ENCODE measurements at places on chromosomes 11 and 22.

GRCh38 chr22:38974826-38975175 is 7.3 kb upstream of the APOBEC3B start:
- DNase-seq, result no peak

DNA sequence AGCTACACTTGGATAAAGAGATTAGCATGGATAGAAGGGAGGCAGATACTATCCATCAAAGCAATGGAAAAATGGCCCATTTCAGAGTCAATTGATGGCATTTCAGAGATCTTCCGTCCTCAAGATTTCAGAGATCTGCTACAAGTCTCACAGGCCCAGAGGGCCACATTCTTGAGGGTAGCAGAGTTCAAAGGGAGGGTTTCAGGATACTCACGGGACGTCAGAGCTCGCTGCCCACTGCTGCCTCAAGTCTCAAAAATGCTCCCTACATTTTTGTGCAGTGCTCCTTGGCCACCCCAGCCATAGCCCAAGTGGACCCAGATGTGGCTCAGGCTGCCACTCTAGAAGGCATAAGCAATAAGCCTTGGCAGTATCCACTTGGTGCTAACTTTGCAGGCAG is 24.9 kb downstream of the RTL6 start:
- DNase-seq, result no peak

GRCh38 chr11:74638869-74639268 is 46.5 kb downstream of the POLD3 start:
- DNase-seq, result no peak

DNA sequence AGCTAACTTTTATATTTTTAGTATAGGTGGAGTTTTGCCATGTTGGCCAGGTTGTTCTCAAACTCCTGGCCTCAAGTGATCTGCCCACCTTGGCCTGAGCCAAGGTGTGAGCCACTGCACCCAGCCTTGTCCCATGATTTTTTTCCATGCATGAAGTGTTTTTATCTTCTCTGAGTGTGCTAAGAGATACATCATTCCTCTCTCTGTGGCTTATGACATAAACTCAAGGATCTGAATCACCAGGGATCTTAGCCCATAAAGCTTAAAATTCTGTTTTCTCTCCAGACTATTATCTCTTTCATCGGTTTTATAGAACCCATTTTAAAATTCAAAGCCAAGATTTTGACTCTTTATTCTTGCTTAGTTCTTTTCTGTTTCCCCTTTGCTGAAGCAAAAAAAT is 48.4 kb upstream of the C11orf58 start:
- no peak for DNase-seq

GRCh38 chr11:78164471-78164870 is 24.0 kb downstream of the KCTD21 start:
- DNase-seq, result no peak

DNA sequence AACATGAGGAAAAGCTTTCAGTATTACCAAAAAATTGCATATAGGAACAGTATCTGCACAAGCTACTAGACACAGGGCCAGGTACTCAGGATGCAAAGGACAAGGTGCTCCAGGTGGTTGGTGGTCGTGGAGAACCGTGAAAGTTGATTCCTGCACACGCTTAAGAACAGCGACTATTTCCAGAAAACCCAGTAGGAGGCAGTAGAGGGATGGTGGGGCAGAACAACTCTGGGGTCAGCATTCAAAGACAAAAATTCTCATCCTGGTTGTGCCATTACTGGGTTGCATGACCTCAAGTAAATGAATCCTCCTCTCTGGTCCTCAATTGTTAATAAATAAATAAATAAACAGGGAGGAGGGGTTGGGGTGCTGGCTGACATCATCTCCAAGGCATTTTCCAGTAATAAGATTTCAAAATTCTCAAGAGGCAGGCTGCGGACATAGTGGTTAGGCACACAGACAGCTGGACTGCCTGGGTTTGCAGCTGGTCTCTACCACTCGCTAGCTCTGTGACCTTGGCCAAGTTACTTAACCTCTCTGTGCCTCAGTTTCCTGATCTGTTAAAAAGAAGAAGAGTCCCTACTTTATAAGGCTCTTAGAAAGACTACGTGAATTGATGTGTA is 89.6 kb downstream of the ISX start:
- DNase-seq, result no peak

GRCh38 chr11:78417175-78417887 is at the start of gene GAB2:
GAB2 (minus strand) TSS chr11:78417820; CDS start chr11:78417720, 100 bp downstream.
- DNase-seq, result no peak

DNA sequence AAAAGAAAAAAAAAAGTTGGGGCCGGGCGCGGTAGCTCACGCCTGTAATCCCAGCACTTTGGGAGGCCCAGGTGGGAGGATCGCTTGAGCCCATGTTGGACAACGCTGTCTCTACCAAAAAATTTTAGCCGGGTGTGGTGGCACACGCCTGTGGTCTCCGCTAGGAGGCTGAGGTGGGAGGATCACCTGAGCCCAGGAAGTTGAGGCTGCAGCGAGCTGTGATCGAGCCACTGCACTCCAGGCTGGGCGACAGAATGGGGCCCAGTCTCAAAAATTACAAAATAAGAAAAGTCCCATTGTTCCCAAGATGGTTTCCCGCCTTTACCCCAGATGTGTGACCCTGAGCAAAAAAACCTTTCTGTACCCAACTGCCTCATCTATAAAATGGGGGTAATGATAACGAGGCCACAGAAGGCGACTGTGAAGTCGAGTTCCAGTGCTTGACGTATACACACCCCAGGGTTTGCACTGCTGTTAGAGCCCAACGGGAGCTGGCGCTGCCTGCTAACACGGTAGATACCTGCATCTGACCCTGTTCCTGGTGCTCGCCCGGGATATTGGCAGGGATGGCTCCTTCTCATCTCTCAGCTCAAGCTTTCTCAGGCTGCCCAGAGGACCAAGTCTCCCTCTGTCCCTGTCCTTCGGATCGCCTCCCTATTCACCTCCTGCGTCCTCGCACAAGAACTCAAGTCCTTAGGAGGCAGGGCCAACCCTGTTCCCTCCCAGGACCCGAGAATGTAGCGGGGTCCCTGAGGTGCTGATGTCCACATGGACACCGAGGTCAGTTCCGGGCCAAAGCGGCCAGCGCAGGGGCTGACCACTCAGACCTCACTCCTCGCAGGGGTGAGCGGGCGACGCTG is 1.1 kb upstream of the RPLP2 start:
- DNase-seq, result no peak

DNA sequence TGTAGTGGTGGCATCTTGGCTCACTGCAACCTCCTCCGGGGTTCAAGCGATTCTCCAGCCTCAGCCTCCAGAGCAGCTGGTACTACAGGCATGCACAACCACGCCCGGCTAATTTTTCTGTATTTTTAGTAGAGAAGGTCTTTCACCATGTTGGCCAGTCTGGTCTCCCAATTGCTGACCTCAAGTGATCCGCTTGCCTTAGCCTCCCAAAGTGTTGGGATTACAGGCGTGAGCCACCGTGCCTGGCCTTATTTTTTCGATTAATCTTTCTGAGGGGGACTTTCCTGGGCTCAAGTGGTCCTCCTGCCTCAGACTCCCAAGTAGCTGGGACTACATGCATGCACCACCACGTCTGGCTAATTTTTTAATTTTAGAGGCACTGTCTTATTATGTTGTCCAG is 5.6 kb downstream of the SNU13 start:
- DNase-seq, result no peak

GRCh38 chr22:44924098-44924497 is 85.7 kb downstream of the PHF21B start:
- no peak for DNase-seq

DNA sequence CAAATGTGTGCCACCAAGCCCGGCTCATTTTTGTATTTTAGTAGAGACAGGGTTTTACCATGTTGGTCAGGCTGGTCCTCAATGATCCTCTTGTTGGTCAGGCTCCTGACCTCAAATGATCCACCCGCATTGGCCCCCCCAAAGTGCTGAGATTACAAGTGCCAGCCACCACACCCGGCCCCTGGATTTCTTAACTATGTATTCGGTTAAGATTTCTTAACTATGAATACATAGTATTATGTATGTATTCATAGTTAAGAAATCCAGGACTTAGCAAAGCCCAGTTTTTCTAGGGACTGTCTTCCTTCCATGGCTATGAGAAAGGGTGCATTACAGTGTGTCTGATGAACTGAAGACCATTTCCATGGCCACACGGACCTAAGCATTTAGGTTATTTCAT is 1.7 kb downstream of the C11orf91 start:
- no peak for DNase-seq

DNA sequence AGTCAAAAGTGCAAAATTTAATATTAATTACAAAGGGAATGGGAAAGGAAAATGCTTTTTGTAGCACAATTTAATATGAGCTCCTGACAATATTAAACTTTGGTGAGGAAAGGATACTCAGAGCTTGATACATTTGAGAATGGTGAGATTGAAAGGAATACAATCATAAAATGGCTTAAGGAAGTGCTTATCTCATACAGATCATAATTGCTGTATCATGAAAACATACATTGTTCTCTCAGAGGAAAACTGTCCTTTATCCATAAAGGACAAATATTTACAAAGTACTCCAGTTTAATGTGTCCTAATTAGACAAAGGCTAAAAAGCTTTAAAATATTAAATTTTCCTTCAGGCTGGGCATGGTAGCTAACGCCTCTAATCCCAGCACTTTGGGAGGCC is 260.4 kb downstream of the TMEM135 start:
- no peak for DNase-seq

DNA sequence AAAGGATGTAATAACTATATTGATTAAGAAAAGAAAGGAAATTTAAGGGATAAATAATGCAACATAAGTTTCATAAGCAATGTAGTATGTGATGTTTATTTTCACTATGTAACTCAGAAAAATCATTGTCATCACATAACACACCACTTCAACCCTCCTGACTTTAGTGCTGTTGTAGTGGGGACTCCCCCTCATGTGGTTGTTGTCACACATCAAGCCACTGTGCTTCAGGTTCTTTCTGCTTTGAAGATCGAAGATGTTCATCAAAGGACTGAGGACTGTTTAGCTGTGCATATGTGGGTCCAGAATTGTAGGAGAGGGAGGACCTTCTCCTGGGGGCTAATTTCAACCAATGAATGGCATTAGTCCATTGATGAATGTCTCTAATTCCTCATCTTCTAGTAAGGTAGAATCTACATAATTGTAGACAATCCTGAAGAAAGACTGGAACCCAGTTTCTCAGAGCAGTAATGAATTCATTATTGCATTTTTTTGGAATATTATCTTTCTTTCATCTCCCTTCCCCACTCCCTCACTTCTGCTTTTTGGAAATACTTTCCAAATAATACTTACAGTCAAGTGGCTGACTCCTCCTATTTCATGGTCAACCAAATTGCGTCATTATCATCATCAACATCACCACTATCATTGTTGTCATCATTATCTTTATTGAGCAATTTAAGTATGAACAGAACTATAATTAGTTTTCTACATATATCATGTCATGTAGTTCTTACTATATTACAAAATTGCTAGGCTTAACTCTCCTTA is 9.8 kb upstream of the CARD16 start:
- no peak for DNase-seq

DNA sequence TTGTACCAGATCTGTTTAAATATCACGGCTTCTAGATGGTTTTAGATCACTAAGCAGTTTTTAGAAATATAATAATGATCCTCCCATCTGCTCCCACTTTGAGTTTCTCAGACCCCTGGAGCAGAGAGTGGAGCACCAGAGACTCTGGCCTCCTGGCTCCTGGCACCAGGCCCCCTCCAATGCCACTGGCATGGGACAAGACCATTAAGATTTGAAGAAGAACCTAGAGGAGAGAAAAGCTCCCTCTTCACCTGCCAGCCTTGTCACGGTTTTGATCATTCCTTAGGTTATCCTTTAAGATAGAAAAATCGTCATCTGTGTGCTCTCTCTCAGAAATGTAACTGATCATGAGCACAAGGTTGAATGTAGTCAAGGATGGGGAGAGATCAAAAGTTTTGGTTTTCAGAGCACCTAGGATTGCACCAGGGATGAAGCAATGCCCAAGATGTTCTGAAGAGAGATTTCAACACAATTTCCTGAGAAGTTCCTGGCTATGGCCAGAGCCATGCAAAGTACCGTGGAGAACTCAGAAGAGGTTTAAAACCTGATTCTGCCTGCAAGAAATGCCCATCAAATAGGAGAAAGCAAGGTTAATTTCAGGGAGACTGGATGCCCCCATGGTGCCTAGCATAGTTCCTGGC is 22.2 kb downstream of the IL10RA start:
- DNase-seq, result no peak

All from omental fat pad (tissue), 4 donors.